Stimulated activated CD8-positive, alpha-beta memory T cell treated with anti-CD3 and anti-CD28 coated beads, Interleukin-7, amount 100 ng/mL, for 4 hours (primary cell): ENCODE measurements at places on chromosomes 4 and X.

- DNase-seq: no peak
These were observed 341.7 kb upstream of the SMIM31 start for GRCh38 chr4:164412246-164412645.

GRCh38 chrX:120759685-120760084, 116.0 kb downstream of the CT47B1 start:
- DNase-seq: no peak

GRCh38 chr4:22848332-22848731, 155.6 kb downstream of the GBA3 start:
- DNase-seq: no peak

DNA sequence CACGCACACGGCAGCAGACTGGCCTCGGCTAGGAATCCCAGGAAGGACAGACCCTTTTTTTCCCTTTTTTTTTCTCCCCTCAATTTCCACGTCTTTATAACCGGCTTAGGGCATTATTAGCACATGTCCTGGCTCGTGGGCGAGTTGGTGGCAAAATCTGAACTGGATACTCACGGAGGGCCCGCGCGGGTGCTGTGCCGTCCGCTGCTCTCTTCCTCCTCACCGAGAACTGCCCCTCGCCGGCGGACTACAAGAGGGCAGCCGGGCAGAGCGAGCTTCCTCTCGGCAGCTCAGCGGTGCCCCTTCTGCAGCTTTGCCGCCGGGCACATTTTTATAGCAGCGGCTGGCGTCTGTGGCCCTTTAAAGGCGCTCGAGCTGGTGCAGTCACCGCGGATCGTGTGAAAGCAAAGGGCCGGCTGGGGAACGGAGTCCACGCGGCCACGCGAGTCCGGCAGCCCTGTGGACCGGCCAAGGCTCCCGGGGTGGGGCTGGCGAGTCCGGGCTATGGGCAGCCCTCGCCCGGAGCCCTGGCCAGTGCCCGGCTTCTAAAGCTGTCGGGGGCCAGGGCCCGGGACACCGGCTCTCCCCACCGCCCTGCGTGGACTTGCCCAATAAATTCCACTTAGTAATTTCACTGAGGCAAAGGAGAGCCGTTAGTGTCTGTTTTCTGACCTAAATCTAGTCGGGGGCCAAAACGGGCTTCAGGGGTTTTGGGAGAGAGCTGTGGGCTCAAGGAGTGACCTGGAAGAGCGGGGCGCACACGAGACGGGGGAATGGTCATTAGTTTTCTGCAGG, 1.3 kb upstream of the CITED1 start:
- no peak for DNase-seq

DNA sequence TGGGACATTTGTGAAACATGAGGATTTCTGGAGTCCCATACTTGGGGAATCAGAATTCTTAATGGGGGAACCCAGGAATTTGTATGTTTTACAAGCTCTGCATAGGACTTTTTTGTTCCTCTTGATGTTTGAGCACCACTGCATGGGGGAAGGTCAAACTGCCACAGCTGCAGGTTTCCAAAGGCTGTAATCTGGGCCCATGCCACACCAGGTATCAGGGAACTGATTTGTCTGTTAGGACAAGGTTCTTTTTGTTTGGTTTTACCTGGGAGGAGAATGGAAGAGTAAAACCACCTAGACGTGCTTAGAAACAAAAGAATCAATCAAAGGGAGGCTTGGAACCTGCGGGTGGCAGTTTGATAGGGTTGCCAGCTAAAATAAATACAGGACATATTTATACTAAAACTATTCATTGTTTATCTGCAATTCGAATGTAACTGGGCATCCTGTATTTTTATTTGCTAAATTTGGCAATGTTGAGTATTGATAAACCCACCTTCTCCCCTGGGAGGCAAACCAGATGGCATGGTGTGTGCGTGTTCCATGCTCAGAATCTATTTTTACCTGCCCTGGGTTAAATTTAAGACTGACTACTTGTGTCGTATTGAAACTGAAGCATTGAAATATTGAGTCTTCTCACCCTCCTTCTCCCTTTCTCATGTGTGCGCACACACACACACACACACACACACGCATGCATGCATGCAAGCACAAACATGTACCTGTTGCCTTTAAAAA, 63.7 kb downstream of the TMEM164 start:
- DNase-seq: no peak

- no peak for DNase-seq
These were observed 48.3 kb upstream of the FAM9A start for GRCh38 chrX:8849458-8849857.

- DNase-seq: no peak
These were observed 20.0 kb upstream of the EFNB1 start for GRCh38 chrX:68808686-68809357.

DNA sequence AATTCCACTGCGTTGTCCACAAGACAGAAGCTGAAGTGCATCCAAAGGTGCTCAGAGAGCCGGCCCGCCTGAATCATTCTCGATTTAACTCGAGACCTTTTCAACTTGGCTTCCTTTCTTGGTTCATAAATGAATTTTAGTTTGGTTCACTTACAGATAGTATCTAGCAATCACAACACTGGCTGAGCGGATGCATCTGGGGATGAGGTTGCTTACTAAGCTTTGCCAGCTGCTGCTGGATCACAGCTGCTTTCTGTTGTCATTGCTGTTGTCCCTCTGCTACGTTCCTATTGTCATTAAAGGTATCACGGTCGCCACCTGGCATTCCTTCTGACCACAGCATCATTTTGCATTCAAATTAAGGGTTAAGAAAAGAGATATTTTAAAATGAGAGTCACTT, 115.5 kb downstream of the NFKB1 start:
- no peak for DNase-seq

DNA sequence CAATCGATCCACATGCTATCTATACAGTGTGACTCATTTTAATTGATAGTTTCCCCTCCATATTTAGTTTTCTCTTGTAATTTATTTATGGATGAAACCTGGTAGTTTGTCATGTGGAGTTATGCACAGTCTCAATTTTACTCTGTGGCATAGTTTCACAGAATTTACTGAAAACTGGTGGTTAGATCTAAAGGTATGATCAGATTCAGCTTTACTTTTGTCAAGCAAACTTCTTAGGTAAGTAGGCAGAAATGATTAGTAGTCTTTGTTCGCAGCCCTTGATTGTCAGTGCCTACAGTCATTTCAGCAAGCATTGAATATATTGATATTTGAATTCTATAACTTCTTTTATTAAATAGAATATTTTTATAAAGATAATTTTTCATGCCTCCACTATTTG, 2.5 kb downstream of the ADD1 start:
- DNase-seq: no peak
